ENCODE measurements at places on chromosomes 11 and 22.
A peak's percentile ranks its signal among the peaks of the same experiment; 100 is the strongest.

DNA sequence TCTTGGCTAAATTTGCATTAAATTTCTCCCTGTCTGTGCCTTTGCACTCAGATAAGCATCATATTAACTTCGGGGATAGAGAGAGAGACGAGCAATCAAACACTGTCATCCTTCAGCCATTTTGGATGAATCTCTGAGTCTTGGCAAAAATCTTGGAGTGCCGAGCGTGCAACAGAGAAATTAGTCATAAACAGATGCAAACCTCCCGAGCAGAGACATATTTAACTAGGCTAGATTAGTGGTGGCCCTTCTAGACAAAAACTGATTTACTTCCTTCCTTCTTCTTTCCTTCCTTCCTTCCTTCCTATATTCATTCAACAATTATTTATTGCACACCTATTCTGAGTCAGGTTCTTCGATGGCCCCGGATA is 114.4 kb upstream of the BLID start:
- H3K4me3 ChIP-seq = no peak overlapping the region
- H3K27ac ChIP-seq = no peak overlapping the region
- DNase-seq = no peak
- no peaks in the 10 kb centered on the region for H3K27me3 ChIP-seq
- H3K4me1 ChIP-seq = no peaks in the 10 kb centered on the region

GRCh38 chr11:127625402-127625801 is 624.8 kb upstream of the KIRREL3 start:
- H3K27ac ChIP-seq = no peak overlapping the region
- H3K4me1 ChIP-seq = no peaks in the 10 kb centered on the region
- H3K27me3 ChIP-seq = no peaks in the 10 kb centered on the region
- no peaks in the 10 kb centered on the region for H3K36me3 ChIP-seq

DNA sequence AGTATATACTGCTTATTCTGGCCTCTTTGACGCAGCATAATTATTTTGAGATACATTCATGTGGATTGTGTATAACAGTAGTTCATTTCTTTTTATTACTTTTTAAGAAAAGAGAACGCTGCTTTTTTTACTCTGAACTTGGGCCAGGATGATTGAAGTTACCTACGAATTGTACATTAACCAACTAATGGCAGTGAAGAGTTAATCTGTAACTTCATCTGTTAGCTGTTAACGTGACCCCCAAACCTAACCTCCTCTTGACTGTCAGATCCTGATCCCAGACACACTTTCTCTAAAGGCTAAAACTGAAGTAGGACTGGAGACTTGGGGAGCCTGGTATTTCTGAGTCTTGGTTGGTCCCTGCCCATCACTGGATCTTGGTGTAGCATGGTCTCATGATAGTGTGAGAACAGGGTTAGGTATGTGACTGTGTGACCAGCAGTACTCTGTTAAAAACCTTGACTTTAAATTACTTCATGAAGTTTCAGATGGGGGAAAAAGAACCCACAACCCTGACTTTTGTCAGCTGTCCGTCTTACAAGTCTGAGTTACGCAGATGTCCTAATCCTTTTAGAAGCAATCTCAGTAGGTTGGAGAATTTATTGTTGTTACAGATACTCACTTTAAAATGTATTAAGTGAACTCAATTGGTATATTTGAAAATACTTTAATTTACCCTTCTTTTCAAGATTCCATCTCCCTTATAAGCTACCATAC is 39.4 kb downstream of the C22orf31 start:
- H3K27me3 ChIP-seq = no peaks in the 10 kb centered on the region
- DNase-seq = no peak
- peak overlapping the region; percentile 84 for H3K27ac ChIP-seq

GRCh38 chr22:19599626-19600243 is 75.5 kb upstream of the CLDN5 start:
- no peak overlapping the region for H3K27ac ChIP-seq
- no peak for DNase-seq
- H3K4me1 ChIP-seq = peaks cover 5% of the 10 kb centered on the region
- H3K27me3 ChIP-seq = no peaks in the 10 kb centered on the region
- H3K4me3 ChIP-seq = no peak overlapping the region

DNA sequence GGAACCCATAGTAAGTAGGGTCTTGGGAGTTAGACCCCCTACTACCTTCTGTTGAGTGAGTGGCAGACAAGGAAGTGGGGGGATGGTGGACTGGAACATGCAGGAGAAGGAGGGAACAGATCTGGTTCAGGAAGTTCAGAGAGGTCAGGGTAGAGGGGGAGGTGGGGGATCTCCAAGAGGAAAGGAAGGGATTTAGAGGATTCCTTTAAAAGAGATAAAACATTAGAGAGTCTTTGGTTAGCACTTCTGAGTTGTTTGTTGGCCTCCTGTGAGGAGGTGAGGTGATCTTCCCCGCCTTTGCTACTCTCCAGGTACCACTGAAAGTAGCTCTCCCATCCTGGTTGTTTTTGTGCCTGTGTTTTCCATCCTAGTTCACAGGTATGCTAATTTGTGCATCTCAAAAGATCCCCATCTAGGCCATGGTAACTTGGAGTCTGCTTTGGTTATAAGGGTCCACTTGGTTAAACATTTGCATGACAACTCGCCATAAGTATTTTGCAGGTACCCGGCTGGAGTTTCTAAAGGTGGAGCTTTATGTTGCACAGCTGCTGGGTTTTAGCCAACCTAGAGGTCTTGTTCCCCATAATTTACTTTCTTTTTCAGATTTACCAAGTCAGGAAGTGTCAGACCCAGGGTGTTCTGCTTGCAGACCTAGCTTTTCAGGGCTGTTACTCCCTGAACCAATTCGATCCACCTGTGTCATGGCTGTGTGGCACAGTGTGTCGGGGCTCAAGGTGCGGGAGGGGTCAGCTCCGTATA is 79.3 kb upstream of the SORL1 start:
- no peak for DNase-seq
- H3K4me1 ChIP-seq = no peaks in the 10 kb centered on the region
- H3K27me3 ChIP-seq = no peaks in the 10 kb centered on the region
- no peak overlapping the region for H3K27ac ChIP-seq
- no peaks in the 10 kb centered on the region for H3K36me3 ChIP-seq
- H3K4me3 ChIP-seq = no peak overlapping the region

DNA sequence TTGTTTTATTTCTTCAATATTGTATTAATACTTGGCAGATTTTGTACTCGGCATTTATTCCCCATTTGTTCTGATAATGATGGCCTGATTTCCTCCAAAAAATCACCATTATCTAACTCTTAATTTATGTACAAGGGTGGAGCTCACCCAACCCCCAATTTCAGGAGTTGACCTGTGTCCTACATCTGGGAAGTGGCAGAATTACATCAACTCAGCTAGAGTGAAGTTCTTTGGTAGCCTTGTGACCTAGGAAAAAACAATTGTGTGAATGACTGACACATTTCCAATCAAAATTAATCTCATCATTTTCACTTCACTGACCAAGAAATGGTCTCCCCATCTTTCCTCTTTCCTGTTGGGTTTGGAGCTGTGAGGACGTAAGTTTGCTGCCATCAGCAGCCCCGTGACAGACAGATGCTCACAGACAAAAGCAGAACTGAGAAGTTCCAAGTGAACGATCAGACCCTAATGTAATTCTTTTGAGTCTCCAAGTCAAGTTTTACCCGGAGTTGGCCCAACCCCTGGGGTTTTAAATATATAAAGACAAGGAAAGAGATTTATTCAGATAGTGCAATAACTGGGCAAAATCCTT is 16.6 kb upstream of the MS4A6E start:
- no peak for DNase-seq
- H3K4me1 ChIP-seq = no peaks in the 10 kb centered on the region
- no peaks in the 10 kb centered on the region for H3K36me3 ChIP-seq
- H3K27ac ChIP-seq = no peak overlapping the region
- H3K27me3 ChIP-seq = no peaks in the 10 kb centered on the region
- H3K4me3 ChIP-seq = no peak overlapping the region

- H3K4me1 ChIP-seq = peaks cover 26% of the 10 kb centered on the region
- no peak overlapping the region for H3K27ac ChIP-seq
- DNase-seq = no peak
- peak overlapping the region; percentile 27 for H3K4me3 ChIP-seq
- no peaks in the 10 kb centered on the region for H3K27me3 ChIP-seq
These were observed 1.0 kb downstream of the MN1 start for GRCh38 chr22:27800250-27801201.

DNA sequence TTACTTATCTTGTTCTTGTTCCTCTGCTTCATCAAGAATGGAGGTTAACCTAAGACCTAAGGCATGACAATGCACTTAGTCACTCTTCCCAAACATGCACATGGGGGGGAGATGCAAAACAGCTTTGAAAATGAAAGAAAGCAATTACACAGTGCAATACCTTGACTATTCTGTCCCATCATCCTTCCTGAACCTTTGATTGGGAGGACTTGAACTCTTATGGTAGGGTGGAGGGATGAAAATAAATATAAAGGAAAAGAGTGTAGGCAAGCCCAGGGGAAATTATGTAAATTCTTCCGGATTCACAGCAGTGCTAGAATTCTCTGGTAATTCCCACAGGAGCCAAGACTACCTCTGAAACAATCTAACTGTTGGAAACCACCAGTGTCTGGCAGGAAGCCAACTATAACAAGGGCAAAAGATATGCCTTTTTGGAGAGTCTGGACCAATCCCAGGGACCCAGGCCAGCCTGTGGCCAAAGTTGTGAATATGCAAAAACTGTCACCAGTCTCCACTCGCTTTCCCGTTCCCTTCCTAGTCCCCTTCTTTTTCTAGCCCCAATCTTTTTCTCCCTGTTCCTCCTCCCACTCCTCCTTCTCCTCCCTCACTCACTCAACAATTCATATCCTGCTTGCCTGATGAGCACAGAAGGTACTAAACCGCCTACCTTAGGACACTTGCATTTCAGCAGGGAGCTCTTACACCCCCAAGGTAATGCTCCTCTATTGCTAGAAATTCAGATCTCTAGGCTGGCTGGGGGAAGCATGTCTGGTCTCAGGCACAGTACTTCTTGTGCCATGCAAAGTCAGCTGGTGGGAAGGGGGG is 2.5 kb upstream of the RCN1 start:
- no peak for DNase-seq
- H3K4me3 ChIP-seq = no peak overlapping the region
- H3K4me1 ChIP-seq = peaks cover 2% of the 10 kb centered on the region
- no peak overlapping the region for H3K27ac ChIP-seq
- no peaks in the 10 kb centered on the region for H3K36me3 ChIP-seq
- no peaks in the 10 kb centered on the region for H3K27me3 ChIP-seq

GRCh38 chr11:65648997-65649493 is 11.1 kb downstream of the SIPA1 start:
- H3K4me3 ChIP-seq = no peak overlapping the region
- DNase-seq = no peak
- H3K4me1 ChIP-seq = peaks cover 26% of the 10 kb centered on the region
- no peak overlapping the region for H3K27ac ChIP-seq
- H3K27me3 ChIP-seq = no peaks in the 10 kb centered on the region

DNA sequence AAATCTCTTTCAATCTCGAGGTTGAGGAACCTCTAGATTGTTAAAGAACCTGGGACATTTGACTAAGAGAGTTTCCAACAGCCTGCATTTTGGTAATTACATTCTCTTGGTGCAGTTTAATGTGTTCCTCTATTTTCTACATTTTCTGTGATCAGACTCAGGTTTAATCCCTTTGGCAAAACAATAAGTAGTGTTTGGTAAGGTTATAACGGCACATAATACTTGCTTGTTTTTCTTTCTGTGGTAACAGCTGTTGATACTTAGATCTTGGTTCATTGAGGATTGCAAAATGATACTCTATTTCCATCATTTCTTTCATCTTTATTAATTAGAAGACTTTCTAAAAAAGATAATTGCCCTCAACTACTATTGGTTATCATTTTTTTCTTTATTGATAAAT is 271.3 kb downstream of the SBF2 start:
- no peaks in the 10 kb centered on the region for H3K27me3 ChIP-seq
- no peak overlapping the region for H3K27ac ChIP-seq
- no peaks in the 10 kb centered on the region for H3K4me1 ChIP-seq
- H3K4me3 ChIP-seq = no peak overlapping the region
- DNase-seq = no peak
- no peaks in the 10 kb centered on the region for H3K36me3 ChIP-seq

- H3K4me3 ChIP-seq = no peak overlapping the region
- H3K27me3 ChIP-seq = no peaks in the 10 kb centered on the region
- no peak overlapping the region for H3K27ac ChIP-seq
- H3K36me3 ChIP-seq = no peaks in the 10 kb centered on the region
- peaks cover 7% of the 10 kb centered on the region for H3K4me1 ChIP-seq
- DNase-seq = no peak
These were observed 324.5 kb upstream of the PITPNB start for GRCh38 chr22:28243539-28243938.

- DNase-seq = no peak
- no peaks in the 10 kb centered on the region for H3K36me3 ChIP-seq
- no peak overlapping the region for H3K27ac ChIP-seq
These were observed 52.4 kb downstream of the ALX4 start for GRCh38 chr11:44257338-44258189.

GRCh38 chr11:75784085-75784478 is 15.5 kb downstream of the DGAT2 start:
- no peak overlapping the region for H3K4me3 ChIP-seq
- H3K36me3 ChIP-seq = no peaks in the 10 kb centered on the region
- peak overlapping the region; percentile 19 for H3K27ac ChIP-seq
- no peaks in the 10 kb centered on the region for H3K27me3 ChIP-seq
- peaks cover 81% of the 10 kb centered on the region for H3K4me1 ChIP-seq

GRCh38 chr11:65565624-65566453 is 4.4 kb upstream of the ZNRD2 start:
- no peak overlapping the region for H3K4me3 ChIP-seq
- H3K27me3 ChIP-seq = no peaks in the 10 kb centered on the region
- no peak for DNase-seq
- H3K27ac ChIP-seq = no peak overlapping the region
- H3K36me3 ChIP-seq = peaks cover 6% of the 10 kb centered on the region

DNA sequence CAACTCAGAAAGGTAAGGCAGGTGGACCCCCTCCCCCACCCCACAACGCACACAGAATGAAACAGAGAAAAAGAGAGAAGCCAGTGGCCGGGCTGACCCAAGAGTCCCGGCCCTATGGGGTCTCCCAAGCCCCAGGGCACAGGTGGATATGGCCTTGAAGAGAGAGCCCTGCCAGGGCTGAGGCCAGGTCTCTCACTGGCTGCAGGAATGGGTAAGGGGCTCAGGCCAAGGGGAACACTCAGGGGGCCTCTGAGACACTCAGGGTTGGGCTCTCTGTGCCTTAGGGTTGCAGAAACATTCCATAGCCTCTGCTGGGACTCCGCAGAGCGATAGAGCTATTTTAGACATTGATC is 98.0 kb downstream of the PDE2A start:
- no peak for DNase-seq
- H3K27me3 ChIP-seq = no peaks in the 10 kb centered on the region
- H3K36me3 ChIP-seq = no peaks in the 10 kb centered on the region
- no peak overlapping the region for H3K27ac ChIP-seq
- no peaks in the 10 kb centered on the region for H3K4me1 ChIP-seq

GRCh38 chr11:134037046-134037908 is 31.6 kb upstream of the JAM3 start:
- H3K4me1 ChIP-seq = peaks cover 7% of the 10 kb centered on the region
- DNase-seq = peak; percentile 50
- H3K27me3 ChIP-seq = no peaks in the 10 kb centered on the region
- no peak overlapping the region for H3K4me3 ChIP-seq
- H3K27ac ChIP-seq = peak overlapping the region; percentile 59

DNA sequence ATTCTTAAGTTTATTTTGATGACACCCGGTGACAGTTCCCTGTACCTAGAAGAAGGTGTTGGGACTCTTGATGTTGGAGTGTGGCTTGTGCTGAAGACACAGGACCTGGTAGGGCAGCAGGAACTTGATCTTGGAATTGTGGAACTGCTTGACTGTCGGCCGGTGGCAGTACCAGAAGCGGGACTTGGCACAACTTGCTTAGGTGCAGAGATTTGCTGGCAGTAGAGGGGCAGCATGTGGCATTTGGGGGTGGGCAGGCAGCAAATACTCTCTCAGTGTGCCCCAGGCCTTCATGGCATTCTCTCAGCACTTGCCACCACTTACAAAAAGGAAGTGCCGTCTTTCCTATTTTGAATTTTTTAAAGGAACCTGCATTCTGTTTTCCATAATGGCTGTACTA is 3.6 kb downstream of the PEX26 start:
- DNase-seq = no peak
- H3K4me3 ChIP-seq = no peak overlapping the region
- H3K27ac ChIP-seq = no peak overlapping the region

Measured in liver (tissue), 10 donors.